ENCODE measurements at places on chromosomes 11 and 22. TPM values are rescaled to one million over a fixed set of nuclear protein-coding genes. Genes with fewer than 3 reads are reported as not detected.
A peak's percentile ranks its signal among the peaks of the same experiment; 100 is the strongest.

DNA sequence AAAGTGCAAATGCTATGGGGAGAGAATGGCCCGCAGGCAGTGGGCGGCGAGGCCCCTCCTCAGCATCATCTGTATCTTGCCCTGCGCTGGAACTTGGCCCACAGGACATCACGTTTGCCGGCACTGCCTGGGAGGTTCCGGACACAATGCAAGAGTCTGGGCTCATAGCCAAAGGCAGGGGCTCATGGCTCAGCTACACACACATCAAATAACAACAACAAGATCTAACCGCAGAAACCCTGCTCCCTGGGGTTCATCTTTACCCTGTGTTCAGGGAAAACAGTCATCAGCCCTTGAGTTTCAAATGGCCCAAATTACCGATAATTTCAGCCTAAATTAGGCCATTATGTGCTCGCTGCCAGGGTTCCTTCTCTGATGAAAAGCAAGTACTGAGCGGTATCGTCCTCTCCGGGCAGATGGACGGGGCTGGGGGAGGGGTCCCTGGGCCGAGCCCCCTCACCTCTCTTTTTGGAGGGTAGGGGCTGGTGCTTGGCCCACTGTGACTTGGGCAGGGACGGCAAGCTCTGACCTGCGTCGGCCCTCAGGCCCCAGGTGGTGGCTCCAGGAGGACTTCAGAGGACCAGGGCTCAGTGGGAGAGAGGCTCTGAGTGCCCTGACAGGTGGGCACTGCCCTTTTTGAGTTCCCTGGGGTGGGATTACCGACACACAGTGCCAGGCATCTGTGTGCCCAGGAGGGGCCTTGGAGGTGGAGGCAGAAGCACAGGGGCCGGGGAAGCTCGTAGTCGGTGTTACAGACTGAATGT is 25.0 kb upstream of the GAL start:
- no peak overlapping the region for H3K4me3 ChIP-seq
- H3K27me3 ChIP-seq, result peaks cover 4% of the 10 kb centered on the region
- peak; percentile 15 for DNase-seq
- peaks cover 7% of the 10 kb centered on the region for H3K4me1 ChIP-seq

Gene STK33
- 8.5 TPM for total RNA-seq

Gene BATF2
- not detected for total RNA-seq

Gene TSSK2
- not detected for total RNA-seq

Gene CDC42EP1
- 2.1 TPM for total RNA-seq

DNA sequence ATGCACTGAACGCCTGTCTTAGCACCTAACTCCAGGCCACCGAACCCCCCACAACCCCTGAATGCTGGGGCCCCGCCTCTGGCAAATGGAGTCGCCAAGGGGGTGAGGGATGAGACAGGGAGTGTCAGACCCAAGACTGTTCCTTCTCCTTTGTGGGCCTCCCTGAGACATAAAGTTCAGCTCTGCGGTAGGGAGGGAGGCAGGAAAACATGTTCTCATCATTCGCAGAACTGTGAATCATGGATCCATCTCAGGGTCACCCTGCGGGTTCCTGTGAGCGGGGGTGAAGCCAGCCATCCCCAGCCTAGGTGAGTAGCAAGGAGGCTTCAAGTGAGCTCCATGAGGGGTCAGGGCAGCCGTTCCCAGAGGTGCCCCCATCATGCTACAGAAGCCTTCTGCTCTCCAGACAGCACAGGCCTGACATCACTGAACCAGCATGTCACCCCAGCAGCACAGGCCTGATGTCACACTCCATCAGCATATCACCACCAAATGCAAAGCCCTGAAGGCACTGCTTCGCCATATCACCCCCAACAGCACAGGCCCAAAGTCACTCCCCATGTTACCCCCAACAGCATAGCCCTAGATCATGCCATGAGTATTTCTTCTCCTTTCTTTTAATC is 27.2 kb downstream of the TMPRSS6 start:
- H3K4me1 ChIP-seq, result peaks cover 3% of the 10 kb centered on the region
- H3K27ac ChIP-seq, result peak overlapping the region; percentile 5
- no peaks in the 10 kb centered on the region for H3K36me3 ChIP-seq
- no peak for DNase-seq
- H3K4me3 ChIP-seq, result no peak overlapping the region

DNA sequence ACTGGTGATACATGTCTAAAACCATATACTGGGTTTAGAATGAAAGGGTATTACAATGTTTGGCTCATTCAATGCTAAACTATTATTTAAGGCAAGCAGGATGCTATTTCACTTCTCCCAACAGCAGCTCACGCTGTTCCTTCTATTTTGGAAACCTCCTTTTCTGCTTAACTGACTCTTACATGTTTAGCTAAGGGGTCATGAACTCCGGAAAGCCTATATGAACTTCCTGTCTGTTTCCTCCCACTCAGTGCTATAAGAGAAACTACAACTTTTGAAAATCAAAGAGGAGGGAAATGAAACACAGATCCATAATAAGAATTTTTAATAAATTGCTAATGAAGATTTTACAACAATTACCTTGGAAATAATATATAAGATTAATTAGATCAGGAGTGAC is 30.9 kb downstream of the SLC36A4 start:
- H3K27me3 ChIP-seq, result no peaks in the 10 kb centered on the region
- H3K4me1 ChIP-seq, result no peaks in the 10 kb centered on the region
- H3K27ac ChIP-seq, result no peak overlapping the region
- no peak for DNase-seq
- no peak overlapping the region for H3K4me3 ChIP-seq
- no peaks in the 10 kb centered on the region for H3K36me3 ChIP-seq

GRCh38 chr11:125585487-125585886 is 7.2 kb upstream of the STT3A start:
- no peaks in the 10 kb centered on the region for H3K27me3 ChIP-seq
- no peaks in the 10 kb centered on the region for H3K36me3 ChIP-seq
- H3K4me3 ChIP-seq, result no peak overlapping the region
- DNase-seq, result no peak
